ENCODE measurements at places on chromosomes 1 and 21.

GRCh38 chr1:7341145-7341905 is 429.8 kb upstream of the VAMP3 start:
- DNase-seq, result peak; percentile 20

GRCh38 chr1:209235166-209235565 is 348.3 kb upstream of the CAMK1G start:
- no peak for DNase-seq

DNA sequence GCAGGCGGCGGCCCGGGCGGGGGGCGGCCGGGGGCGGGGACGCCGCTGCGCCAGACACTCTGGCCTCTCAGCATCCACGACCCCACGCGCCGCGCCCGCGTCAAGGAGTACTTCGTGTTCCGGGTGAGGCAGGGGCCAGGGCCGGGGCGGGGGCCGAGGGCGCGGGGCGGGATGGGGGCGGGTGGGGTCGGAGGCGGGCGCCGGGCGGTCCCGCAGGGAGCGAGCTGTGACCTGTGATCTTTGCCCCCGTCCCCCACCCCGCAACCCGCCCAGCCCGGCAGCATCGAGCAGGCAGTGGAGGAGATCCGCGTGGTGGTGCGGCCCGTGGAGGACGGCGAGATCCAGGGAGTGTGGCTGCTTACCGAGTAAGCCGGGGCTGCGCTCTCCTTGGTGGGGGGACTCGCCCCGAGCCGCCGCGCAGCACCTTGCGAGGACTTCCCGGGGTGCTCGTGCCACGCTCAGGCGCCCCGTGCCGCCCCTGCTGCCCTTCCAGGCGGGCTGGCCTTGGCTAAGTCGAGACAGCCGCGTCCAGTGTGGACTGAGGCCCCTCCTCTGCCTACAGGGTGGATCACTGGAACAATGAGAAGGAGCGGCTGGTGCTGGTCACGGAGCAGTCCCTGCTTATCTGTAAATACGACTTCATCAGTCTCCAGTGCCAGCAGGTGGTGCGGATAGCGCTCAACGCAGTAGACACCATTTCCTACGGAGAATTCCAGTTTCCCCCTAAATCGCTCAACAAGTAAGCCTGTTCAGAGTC is 514 bp downstream of the TPRG1L start:
- no peak for DNase-seq

DNA sequence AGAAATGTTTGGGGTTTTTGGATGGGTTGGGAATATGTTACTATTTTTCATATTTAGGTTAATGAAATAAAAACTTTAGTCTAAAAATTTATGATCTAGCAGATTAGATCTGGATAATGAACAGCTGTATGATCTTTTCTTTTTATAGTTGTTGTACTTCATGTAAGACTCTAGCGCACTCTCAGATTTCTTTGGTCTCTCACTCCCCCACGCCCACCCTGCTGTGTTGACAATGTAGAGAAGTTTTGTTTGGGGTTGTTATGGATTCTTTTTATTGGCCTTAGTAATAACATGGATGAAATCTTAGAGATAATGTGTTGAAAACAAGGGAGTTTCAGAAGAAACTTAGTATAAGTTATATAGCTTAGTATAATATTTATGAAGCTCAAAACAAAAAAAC is 5.5 kb downstream of the KLF18 start:
- no peak for DNase-seq

DNA sequence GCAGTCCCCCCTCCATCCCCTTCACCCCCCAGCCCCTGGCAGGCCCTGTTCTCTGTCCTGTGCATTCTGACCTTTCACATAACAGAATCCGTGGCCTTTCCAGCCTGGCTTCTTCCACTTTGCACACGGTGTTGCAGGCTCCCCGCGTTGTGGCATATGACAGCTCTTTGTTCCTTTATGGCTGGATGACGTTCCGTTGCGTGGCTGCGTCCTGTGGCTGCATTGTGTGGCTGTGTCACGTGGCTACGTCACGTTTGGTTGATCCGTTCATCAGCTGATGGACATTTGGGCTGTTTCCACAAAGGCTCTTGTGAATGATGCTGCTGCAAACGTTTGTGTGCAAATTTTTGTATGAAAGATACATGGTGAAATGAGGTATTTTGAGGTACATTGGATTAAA is 53.3 kb downstream of the PDE9A start:
- DNase-seq, result no peak

DNA sequence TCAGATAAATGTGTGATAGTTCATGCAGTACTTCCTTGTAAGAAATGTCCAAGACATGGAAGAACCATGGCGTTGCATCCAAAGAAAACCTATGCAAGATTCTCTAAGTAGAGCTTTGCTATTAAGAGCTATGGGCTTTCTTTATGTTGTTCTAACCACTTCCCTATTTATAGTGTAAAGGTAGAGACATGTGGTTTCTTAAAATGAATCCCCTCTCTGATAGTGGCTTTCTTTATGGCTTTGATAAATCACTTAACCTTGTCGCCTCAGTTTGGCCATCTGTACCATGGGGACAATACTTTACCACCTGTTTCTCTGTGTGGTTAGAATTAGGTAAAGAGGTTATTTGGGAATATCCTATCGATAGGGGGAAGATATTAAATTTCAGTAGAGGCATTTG is 305.5 kb downstream of the NFIA start:
- no peak for DNase-seq

DNA sequence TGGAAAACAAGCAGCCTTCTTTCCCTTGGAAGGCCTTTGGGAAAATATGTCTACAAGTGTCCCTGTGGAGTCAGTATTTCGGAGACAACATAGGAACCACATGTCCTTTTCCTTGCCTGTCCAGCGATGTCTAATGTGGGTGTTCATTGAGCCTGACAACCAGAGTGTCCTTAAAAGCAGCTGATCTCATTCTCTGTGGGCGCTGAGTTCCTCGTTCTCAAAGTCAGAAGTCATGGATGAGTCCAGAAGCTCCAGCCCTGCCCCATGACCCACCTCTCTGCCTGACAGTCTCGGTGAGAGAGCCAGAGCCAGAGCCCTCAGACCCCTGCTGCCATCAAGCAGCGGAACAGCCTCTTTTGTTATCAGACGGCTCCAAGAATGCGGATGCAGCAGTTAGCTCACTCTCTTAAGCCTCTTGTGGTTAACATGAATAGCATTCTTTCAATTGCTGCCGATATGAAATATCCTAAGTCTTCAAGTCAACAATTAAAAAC is 329.2 kb downstream of the TGFB2 start:
- DNase-seq, result no peak

- no peak for DNase-seq
These were observed 498 bp upstream of the CLCA2 start for GRCh38 chr1:86423473-86423872.

DNA sequence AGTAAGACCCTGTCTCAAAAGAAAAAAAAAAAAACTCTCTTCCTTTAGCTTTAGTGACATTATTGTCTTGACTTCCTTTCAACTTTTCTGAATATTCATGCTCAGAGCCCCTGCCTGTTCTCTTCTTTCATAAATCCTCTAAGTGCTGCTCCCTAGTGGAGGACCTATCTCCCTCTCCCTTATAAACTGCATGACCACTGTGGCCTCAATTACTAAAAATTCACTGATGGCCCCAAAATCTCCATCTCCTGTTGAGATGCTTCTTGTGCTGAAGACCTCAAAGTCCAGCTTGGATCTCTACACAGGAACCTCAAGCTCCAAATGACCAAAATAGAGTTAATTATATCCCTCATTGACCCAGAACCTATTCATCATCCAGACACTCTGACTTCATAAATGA is 7.8 kb downstream of the ITLN1 start:
- DNase-seq, result no peak

DNA sequence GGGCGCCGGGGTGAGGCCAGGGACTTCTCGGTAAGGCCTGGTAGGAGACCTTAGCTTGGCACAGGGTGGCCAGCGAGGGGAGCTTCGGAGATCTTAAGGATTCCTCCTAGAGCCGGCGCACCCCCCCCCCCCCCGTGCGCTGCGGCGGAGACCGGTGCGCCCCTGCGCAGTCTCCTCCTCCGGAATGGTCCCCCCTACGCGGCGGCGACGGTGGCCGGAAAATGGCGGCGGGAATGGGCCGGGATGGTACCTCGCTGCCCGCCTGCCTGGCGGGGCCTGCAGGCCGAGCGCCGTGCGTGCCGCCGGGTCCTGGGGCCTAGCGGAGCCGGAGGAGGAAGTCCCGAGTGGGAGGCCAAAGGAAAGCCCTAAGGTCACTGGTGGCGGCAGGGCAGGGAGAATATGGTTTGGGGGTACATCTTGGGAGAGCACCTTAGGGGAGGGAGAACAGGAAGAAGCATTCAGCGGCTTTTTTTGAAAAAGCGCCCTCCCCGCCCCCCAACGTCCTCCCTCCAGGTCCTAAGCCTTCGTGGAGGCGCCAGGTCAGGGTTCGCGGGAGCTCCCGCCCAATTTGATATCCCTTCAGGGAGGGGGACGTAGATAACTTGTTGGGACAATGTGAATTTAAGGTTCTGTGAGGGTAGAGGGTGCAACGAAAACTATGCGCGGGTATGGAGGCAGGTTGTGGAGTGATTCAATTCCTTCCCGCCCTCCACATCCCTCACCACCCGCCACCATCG is 429 bp downstream of the SRRM1 start:
- DNase-seq, result peak; percentile 76

DNA sequence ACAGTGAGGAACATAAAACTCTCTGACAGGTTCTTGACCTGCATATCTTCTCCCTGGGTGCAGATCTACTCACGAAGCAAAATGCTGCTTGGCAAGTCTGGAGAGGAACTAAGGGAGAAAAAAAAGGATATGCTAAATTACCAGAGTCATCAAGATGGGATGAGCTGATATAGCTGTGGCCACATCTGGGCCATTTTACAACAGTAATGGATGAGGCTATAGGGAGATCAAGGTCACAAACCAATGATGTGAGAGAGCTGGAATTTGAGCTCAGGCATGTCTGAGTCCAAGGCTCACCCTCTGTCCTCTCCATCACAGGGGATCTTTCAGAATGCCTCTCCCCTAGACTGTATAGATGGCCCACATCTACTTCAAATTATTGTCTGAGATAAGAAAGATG is 26.2 kb downstream of the ZMYND12 start:
- DNase-seq, result no peak

DNA sequence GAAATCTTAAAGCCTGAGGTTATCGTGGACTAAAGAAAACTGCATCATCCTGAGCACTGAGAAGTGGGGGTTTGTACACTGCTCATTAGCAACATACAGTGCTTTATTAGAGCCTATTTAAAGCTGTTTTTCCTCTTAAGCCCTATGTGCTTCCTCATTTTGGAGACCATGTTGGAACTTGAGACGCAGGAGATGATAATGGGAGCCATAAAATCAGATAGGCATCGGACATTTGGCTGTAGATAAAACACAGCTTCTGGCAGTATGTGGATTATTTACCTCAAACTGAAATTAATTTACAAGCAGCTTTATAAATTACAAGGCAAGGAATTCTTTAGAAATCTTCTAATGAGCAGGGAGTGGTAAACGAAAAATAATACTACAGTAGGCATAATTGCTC is 147.7 kb upstream of the IVNS1ABP start:
- no peak for DNase-seq

DNA sequence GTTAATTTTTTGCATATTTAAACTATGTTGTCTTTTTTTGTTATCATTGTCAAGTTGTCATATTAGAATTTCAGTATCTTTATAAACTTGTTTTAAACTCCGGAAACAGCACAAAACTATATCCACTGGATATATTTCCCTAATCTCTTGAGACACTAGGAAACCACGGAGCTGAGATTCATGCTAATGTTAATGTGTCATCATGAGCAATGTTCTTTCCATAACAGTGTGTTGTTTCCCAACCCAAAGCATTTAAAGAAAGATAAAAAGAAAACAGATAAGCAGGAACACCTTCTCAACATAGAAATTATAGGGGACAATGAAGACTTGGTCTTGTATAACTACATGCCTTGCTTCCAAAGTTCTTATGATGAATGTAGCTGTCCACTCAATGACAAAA is 626.2 kb upstream of the TMPRSS15 start:
- no peak for DNase-seq

- no peak for DNase-seq
These were observed 67.0 kb downstream of the SIPA1L2 start for GRCh38 chr1:232562855-232563510.

GRCh38 chr1:4689271-4689935 is 35.0 kb downstream of the AJAP1 start:
- DNase-seq, result no peak

DNA sequence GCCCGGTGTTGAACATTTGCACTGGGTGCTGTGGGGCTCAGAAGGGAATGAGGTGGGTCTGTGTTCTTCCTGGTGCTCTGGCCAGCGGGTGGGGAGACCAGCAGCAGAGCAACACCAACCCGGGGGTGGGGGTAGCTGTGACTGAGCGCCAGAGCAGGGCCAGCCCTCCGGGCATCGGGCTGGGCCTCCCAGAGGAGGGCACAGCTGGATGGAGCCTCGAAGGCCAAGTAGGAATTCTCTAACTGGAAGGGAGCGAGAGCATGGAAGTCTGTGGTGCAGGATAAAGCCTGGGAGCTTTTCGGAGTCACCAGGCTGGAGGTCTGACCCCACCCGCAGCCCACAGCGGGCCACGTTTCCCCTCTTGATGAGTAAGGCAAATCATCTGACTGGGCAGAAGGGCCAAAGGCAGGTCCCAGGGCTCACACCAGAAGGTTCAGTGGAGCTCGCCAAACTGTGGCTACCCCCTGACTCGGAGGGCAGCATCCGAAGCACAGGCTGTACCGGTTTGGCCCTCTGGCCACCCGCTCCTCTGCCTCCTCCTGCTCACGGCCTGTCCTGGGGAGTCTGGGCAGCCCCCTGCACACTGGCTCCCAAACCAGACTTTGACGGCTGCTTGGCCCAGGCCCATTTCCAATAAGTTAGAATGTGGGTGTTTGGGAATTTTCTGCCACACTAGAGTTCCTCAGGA is 18.8 kb downstream of the SLC1A7 start:
- no peak for DNase-seq

DNA sequence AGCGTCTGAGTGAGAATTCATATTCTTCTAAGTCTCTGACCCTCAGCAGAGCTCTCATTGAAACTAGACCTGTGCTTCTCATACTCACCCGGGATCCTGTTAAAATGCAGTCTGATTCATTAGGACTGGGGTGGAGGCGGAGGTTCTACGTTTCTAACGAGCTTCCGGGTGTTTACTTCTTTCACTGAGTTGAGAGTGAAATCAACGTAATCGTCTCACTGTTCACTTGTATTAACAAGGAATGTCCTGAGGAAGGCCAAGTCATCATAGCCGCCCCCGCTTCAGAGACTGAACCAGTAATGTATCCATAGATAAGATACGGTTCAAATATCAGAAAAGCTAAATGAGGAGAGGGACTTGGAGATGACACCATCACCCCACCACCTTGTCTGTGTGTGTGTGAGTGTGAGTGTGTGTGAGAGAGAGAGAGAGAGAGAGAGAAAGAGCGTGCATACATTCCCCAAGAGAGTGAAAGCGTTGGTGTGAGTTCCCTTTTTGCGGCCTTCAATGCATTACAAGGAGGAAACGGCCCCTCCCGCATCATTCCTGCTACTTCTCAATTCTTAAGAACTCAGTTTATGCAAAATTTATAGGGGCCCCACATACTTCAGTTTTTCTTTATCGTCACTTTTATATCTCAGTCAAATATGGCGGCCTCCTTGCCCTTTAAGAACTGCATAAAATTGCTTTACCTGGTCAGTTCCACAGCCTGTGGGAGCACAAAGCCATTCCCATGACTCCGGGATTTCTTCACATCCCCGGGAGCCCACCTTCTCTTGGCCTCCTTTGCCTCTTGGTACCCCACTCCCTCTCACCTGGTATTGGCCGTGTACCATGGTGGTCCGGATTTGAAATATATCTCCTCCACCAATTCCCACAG is 19.8 kb downstream of the KMO start:
- no peak for DNase-seq

GRCh38 chr1:6727535-6727934 is 25.9 kb upstream of the DNAJC11 start:
- peak; percentile 71 for DNase-seq

GRCh38 chr1:77048615-77049005 is 170.6 kb downstream of the PIGK start:
- DNase-seq, result no peak

Data from natural killer cell treated with Interleukin-12 subunit alpha and Interleukin-12 subunit beta and Interleukin-15 and Interleukin-18, amount 100 ng/mL, for 72 hours (primary cell).